ENCODE measurements at places on chromosomes 11 and 22.

GRCh38 chr11:77568916-77569675 is 20.7 kb upstream of the AQP11 start:
- no peak for DNase-seq

DNA sequence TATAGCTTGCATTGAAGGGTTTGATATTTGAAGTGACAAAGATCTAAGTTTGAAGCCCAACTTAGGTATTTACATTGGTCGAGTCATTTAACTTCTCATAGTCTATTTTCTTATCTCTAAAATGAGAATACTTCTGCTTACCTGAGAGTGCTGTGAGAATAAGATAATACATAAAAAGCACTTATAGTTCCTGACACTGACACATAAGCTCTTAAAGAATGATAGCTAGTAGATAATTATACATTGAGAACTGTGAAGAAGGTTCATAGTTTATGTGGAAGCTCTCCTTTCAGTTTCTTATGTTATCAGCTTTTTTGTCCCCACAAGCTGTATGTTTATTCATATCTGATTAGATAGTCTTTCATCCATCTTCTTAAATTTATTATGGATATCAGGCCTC is 4.8 kb downstream of the PPME1 start:
- no peak for DNase-seq

GRCh38 chr22:47206666-47207218 is 444.3 kb downstream of the TBC1D22A start:
- DNase-seq: no peak

GRCh38 chr11:61793083-61793828 is 545 bp downstream of the FEN1 start:
- no peak for DNase-seq

GRCh38 chr11:73413256-73413655 is 37.1 kb downstream of the RELT start:
- no peak for DNase-seq
